ENCODE measurements at places on chromosomes 5 and 9.

GRCh38 chr9:87307848-87308247 lies 189.8 kb upstream of the DAPK1 start:
- no peak for DNase-seq

DNA sequence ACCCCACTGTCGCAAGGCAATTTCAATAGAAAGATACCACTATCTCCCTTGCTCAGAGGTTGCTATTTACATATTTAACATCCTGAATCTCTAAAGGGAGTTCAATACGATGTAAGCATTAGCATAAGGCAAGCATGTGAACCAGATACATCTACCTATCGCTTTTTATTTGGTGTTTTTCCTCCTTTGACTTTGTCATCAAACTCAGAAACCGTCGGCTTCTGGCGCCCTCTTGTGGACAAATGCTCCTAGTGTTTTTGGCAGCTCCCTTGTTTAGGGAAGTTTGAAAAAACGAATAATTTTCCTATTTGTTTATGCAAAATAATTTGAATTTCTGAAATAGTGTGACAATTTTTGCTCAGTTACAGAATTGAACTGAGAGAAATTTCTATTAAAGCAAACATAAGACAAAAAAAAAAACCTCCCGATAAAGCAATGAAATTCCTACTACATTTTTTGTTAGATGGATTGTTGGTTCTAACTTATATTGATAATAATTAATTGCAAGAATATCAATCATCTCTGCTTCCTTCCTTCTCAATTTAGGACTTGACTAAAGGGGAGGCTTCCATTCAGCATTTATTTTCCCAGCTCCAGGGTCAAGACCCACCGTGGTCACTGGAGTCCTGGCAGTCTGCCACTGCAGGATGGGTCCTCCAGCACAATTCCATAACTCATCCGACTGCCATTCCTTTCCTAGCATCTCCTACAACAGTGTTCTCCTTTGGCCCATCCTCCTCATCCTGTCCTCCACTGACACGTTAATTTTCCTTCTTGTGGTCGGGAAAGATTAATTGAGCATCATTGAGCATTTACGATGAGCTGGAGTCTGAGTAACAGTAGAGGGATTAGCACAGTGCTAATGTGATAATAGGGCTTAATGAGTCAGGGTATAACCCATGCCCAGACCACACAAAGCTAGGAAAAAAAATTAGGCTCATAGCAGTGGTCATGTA lies 131.8 kb upstream of the CHD1 start:
- peak; percentile 69 for DNase-seq

- no peak for DNase-seq
Observed at GRCh38 chr5:139387611-139388197, 2.0 kb downstream of the MZB1 start.

GRCh38 chr5:134594797-134595457 lies 37.7 kb downstream of the SAR1B start:
- no peak for DNase-seq

DNA sequence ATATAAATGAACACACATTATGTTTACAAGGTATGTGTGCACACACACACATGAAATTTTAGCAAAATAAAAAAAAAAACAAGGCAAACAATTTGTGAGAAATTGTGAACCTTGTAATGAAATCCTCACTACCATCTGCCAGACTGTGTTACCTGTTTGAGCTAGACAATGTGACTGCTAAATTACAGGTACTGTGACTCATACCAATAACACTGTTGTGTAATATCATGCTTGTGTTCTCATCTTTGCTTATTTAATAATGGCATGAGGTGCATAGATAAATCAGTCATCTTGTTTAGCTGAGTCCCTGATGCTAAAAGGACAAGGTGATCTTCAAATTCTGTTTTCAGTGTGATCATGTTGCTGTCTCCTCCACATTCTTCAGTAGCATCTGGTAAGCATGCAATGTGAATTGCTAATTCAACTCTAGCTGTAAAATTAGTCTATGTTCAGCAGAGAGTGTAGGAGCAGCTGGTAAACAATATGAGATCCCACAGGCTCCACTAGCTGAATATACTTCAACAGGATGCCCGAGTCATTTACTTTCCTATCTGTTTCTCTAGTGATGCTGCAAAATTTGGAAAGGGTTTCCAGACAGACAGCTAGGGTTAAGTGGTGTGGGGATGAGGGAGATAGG lies 966.3 kb upstream of the C9orf72 start:
- DNase-seq = peak; percentile 30

DNA sequence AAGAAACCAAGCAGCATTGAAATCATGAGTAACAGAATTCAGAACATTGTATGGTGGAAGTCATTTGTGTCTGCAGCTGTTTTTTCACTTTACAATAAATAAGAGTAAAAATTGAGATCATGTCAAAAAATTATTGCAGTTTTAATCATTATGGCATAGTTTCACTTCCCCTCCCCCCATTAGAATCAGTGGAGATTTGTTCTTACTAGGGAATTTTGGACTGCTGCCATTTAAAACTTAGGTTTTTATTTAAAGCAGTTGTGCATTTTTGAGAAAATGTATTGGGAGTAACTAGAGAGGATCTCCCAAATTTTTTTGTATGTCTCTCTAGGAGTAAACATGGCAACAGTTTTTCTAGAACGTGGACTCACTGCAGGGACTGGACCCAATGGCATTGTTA lies 20.4 kb downstream of the GTF3C4 start:
- no peak for DNase-seq

DNA sequence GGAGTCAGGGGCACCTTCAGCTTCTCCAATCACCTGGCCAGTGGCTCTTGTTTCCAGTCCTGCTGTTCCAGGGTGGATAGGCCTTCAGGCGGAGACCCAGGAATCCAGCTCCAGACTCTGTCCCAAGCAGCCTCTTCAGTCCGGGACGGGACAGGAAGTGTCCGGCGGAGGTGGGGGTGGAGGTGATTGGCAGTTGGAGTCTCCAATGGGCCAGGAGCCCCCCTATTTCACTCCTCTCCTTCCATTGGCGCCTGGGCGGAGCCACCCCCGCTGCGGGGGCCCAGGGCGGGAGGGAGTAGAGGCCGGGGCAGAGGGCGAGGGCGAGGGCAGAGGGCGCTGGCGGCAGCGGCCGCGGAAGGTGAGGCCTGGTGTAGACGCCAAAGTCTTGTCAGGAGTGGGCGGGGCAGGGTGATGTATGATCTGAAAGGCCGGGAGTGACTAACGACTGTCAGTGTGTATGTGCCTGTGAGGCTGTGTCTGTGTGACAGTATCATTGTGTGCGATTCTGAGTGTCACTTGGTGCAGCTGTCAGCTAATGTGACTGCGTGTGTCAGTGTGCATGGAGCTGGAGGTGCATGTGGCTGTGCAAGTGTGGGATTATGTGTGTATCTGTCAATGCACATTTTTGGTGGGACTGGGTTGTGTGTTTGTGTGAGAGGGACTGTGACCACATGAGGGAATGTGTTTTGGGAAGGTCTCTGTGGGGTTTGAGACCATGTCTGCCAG lies at the start of gene IL11RA:
Gene IL11RA (plus strand): TSS at position 310 of the 726 bp plus-strand sequence. CDS start 3,033 bp downstream, outside the sequence.
- peak; percentile 23 for DNase-seq

DNA sequence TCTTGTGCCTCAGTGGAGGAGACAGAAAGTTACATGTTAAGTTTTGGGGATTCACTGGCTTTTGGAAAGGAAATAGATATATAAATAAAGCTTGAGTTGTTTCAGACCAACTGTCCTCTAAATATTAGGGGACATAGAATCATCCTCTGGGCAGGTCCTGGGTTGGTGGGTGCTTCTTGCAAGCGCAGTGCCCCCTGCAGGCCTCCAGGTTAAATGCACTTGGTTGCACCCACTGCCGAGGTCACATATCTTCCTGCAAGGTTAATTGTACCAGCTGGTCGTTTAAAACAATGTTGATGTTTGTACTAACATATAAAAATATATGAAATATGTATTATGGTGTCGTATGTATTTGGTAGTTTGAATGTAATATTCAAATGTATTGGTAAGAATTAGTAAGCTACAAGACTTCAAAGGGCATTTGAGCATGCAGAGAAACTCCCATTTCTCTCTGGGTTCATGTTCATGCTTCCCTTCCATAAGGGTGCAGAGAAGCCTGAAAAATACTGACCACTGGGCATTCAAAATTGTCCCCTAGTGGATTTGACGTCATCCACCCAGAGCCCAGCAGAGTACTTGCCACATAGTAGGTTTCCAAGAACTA lies 87.0 kb downstream of the ZNF618 start:
- DNase-seq = peak; percentile 9

GRCh38 chr9:35646153-35646532 lies 4.6 kb downstream of the SIT1 start:
- DNase-seq = no peak

DNA sequence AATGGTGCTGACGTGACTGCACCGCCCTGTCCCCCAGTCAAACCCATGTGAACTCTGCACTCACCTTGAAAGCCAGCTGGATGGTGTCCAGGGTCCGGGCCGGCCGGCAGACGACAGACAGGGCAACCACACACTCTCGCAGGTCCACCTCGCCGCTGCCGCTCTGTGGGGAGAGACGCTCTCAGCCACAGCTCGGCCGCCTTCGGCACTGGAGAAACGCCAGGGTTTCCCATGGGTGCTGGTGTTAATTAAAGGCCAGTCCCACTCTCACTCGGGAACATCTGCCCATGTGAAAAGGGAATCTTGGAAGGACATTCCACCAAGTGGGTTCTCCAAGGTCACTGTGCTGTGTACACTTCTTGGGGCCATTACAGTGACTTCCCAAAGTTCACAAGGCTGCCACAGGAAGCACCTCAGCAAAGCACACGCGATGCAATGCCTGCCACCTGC lies 25.5 kb upstream of the SLC6A3 start:
- DNase-seq = no peak

DNA sequence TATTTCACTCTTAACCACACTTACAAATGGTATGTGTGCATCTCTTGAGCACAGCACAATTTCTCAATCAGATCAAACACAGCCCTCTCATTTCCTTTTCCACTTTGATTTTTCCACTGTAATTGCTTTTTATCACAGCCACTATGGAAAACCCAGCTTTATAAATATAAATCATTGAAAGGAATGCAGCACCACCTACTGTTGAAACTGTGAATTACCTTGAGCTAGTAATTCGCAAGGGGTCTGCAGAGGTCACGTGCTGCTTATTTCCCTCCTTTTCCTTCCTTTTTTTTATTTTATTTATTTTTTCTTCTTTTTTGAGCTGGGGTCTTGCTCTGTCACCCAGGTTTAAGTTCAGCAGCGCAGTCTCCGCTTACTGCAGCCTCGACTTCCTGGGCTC lies 76.9 kb downstream of the CDH6 start:
- peak; percentile 42 for DNase-seq

DNA sequence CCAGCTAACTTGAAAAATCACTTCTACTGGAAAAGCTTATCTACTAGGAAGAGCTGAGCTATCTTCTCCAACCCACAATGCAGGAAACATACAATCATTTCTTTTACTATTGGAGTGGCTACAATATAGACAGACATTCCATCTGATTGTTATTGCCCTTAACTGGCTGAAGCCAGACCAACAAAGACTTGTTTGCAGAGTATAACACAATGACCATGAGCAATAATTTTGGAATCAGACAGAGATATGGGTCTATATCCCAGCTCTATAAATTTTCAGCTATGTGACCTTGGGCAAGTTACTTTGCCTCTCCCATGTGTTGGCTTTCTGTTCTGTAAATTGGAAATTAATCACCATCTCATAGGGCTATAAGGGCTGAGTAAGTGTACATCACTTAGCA lies 244.7 kb upstream of the SLC30A5 start:
- DNase-seq = no peak

DNA sequence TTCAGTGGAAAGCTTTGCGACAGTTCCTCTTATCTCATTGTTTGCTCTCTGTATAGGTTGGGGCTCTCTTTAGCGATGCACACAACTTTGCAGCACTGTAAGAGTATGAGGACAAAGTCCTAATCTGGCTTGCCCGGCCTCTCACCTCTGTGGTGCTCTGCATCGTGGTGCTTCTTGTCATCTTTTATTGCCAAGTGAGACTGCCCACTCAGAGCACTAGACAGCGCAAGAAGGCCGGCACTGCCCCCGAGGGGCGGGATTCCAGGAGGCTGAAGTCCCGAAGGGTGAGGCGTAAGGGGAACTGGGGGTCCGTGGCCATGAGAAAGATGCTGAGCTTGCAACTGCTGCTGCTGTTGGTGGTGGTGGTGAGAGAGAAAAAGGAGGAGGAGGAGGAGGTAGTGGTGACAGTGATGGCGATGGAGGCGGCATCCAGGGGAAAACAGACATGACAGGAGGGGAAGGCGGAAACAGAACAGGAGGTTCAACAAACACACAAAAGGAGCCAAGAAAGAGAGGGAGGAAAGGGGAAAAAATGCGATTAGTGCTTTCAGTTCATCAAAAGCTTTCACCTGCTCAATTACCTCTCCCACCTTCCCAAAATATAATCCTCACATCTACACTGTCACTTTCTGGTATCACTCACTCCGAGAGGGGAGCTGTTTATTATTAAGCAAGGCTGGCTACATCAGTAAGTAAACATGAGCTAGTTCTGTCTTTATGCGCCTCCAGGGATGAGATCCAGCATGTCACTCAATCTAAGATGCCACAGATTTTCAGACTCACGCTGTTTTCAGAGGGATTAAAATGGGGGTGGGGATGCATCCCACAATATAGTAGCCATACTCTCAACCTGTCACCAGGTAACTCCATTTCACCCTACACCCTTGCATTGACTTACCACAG lies 55.1 kb downstream of the TLE1 start:
- DNase-seq = no peak

DNA sequence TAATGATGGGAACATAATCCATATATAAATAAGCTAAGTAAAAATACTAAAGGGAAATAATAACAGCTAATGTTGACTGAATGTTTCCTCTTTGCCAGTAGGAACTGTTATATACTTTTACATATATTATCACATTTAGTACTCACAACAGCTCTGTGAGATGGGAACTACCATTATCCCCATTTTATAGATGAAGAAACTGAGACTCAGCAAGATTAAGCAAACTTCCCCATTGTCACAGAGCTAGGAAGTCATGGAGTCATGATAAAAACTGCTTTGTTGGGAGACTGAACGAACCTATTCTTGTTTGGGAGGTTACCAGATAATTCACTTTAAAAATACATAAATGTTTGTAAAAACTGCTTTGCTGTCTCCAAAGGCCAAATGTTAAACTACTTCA lies 23.4 kb downstream of the WNT8A start:
- DNase-seq = no peak

DNA sequence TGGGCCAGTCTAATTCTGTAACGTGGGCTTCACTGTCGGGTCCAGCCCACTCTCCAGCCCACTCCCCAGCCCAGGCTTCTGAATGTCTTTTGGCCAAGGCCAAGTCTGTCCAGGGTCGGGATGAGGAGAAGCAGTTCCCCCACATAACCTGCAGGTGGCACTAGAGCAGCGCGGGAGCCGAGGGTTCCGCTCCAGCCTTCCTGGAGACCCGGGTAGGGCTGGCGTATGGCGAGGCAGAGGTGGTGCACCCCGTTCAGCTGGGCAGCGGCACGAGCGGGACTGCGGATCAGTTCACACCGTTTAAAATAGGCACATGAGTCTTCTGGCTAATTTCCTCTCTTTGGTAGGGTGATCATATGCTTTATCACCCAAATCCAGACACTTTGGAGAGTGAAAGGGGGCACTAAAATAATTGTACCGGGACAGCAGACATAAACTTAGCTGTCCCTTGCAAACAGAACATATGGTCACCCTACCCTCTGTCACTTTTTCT lies 185.9 kb downstream of the MSX2 start:
- DNase-seq = peak; percentile 34

- no peak for DNase-seq
Observed at GRCh38 chr9:105091004-105091640, 153.3 kb upstream of the SLC44A1 start.

Data from SHP77 (cell line).